HuH-7 (cell line): ENCODE measurements at places on chromosomes 11 and 22.

DNA sequence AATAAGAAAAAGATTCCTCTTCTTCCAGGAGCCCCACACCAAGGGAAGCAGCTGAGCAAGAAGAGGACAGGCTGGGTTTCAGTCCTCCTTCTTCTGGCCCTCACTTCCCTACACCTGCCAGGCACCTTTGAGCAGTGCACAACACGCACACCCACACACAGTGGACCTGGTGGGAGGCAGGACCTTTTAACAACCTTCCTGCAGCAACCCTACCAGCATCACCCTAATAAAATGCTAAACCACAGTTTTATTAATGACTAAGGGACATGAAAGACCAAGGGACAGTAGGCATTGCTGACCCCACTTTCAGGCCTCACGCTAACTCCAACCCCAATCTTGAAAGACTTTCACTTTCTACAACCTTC lies 12.2 kb downstream of the ARAP1 start:
- DNase-seq, result no peak

GRCh38 chr22:23183061-23183698 lies 2.9 kb downstream of the BCR start:
- peak; percentile 55 for DNase-seq

DNA sequence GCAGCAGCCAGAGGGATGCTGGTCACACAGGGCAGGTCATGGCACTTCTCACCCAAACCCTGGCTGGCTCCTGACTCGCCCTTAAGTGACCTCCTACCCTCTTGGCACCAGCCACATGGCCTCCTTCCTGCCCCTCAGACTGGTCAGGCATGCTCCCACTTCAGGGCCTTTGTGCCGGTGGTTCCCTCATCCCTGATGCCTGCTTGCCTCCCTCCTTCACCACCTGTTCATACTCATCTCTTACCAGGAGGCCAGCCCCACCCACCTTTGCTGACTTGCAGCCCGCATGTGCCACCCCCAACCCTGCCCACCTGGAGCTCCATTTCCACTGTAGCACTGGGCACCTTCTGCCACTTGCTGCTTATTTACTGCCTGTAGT lies 20.1 kb downstream of the GNAZ start:
- DNase-seq, result no peak

DNA sequence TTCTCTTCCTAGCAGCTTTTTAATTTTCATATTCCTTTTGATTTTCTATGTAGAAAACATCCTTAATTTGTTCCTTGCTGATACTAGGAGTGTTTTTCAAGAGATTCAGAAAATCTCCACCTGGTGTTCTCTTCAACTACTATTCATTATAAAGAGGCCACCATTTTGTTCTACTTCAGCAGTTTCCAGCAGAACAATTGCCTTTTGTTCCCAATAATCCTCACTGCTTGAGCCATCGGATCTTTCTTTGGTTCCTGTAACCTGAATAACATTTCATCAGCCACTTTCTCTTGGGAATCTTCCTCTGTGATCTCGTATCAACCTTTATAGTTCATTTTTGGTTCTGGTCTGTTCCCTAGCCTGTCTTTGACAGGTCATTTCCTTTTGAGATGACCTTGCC lies 1.8 kb upstream of the OR10A5 start:
- no peak for DNase-seq

GRCh38 chr11:88779577-88779976 lies 286.2 kb downstream of the GRM5 start:
- no peak for DNase-seq

DNA sequence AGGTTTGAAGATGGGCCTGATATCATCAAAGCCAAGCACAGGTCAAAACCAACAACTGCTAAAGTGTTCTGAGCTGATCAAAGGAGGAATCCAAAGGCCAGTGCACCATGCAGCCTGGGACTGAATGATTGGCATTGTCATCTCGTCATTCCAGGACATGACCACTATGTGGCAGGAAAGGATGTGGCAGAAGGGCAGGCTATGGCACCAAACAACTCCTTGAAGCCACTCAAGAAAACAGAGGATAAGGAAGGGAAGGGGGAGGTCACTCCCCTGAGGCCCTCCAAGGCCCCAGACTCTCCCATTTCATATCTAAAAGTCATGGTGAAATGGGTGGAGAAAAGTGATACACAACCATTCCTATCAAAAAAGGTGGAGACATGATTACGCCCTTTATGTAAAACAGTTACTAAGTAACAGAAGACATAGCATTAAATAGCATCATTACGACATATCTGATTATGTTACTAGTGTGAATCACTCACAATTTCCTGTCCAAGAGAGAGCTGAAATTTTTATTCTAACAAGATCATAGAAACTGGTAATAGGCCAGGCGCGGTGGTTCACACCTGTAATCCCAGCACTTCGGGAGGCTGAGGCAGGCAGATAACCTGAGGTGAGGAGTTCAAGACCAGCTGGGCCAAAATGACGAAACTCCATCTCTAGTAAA lies 49.3 kb downstream of the AHNAK start:
- peak; percentile 48 for DNase-seq

GRCh38 chr11:76102802-76103201 lies 103.5 kb downstream of the WNT11 start:
- no peak for DNase-seq

- peak; percentile 90 for DNase-seq
These were observed 789 bp upstream of the KDM2A start for GRCh38 chr11:67118181-67118766.

DNA sequence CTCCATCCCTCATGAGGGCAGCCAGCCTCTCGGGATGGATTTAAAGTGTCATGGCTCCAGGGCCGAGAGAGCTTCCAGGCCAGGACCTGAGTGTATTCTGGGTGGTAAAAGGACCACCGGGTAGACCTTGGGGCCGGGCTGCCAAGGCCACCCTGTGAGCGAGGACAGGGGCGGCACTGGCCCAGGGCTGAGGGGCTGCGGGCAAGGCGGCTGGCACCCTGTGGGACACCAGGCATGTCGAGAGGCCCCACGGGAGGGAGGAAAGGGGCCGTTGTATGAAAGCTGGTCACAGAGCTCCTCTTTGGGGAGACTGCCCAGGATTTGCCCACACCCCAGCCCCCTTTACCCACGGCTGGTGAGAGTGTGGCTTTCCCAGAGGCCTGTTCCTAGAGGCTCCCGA lies 92.3 kb upstream of the RTL6 start:
- DNase-seq, result no peak

- no peak for DNase-seq
These were observed 52.4 kb upstream of the ARFGAP3 start for GRCh38 chr22:42909363-42910058.

- no peak for DNase-seq
These were observed 111.8 kb downstream of the OSBP2 start for GRCh38 chr22:30806391-30806861.

DNA sequence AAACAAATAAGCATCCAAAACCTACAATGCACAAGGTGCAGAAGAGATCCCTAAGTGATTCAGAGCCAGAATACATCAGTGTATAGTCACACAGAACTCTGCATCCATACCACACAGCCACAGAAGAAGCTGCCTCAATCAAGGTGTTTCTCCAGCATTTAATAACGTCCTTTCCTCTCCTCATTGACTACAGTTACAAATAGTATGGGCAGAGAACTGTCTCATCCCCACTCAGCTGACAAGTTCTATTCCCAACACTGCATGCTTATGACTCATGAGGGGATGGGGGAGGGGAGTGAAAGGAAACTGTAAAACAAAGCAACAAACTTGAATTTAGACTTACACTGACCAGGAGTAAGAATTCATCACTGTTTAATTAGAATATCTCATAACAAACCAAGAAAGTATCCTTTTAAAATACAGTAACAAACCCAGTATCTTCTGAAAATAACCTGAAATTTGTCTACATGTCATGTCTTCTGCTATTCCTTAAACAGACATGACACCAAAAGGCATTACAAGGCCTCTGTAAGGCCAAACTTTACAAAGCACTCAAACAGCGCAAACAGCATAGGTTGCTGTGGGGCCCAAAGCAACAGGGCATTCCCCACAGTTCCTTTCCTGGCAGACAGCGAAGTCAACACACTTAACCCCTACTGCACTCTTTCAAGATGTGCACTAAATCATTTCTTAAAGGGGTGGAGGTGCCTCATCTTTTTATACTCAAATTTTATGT lies 29.3 kb downstream of the CELF1 start:
- no peak for DNase-seq

DNA sequence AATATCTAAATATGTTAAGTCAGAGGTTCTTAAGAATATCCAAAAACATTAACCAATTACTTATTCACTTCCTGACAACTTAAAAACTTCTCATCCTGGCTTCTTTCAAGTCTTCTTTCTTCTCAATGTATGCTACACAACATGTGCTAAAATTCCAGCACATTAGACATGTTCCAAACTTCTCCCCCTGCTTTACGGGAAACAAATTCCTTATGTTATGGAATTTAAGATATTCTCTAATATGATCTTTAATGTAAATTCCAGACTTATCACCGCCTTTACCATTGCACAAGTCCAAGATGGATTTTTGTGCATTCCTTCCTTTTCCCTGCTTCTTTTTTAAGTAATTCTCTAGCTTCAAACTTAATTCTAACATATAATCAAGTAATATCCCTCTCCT lies 964.5 kb upstream of the CHORDC1 start:
- no peak for DNase-seq

- no peak for DNase-seq
These were observed 35.9 kb downstream of the APOL3 start for GRCh38 chr22:36124666-36125065.

DNA sequence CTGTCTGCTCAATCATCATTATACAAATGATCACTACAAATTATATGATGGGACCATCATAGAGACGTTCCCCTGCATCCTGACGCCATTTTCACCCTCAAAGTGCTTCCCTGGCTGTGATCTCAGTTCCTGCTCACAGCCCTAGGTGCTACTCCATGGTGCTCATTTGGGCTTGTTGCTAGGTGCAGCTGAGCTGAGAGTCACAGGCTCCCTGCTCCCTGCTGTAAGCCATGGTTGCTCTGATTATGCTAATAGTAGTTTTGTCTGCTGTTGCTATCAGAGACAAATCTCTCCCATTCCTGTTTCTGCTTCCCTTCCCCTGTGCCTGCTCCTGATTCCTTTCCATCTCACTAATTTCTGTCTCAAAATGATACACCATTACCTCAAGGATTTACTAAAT lies 474.3 kb downstream of the METTL15 start:
- no peak for DNase-seq

DNA sequence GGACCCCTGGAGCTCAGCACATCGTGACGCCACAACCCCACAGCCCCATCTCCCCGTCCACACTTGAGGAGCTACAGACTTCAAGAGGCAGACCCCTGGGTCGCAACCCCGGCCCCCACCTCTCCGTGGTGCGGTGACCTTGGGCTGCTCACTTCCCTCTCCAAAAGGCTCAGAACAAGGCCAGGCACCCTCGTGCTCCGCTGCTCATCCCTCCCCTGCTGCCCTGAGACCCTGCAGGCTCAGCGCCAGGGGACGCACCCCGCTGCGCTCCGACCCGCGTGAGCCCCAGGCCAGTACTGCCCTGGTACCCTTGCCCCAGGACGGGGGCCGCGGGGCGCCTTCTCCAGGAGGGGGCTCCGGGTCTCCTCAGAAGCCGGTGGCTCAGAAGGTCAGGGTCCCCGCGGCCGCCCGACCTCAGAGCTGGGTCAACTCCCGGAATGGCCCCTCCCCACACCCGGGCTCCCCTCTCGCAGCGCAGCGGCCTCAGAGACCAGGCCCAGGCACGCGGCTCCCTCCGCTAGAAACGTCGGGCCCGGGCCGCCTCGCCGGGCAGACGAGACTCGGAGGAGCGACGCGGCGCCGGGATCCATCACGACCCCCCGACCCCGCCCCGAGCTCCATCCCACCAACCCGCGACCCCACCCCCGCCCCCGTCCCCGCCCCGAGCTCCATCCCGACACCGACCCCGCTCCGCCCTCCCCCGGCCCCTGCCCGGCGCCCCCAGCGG lies 563 bp downstream of the GATD1 start:
- DNase-seq, result peak; percentile 84

- DNase-seq, result no peak
These were observed 2.5 kb downstream of the CLPB start for GRCh38 chr11:72431846-72432245.

- DNase-seq, result no peak
These were observed 155.1 kb upstream of the BLID start for GRCh38 chr11:122271137-122271536.
